ENCODE measurements at places on chromosomes 12 and 14.

DNA sequence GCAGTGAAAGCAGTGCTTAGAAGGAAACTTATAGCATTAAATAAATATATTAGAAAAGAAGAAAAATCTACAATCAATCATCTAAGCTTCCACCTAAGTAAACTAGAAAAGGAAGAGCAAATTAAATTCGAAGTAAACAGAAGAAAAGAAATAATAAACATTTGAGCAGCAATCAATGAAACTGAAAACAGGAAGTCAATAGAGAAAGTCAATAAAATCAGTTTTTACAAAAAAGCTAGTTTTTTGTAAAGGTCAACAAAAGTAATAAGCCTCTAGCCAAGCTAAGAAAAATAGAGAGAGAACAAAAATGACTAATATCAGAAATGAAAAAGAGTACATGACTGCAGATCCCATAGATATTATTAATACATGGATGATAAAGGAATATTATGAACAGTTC lies 34.2 kb upstream of the KTN1 start:
- DNase-seq = no peak

GRCh38 chr12:118297284-118297683 lies 75.4 kb downstream of the TAOK3 start:
- DNase-seq = no peak

- DNase-seq = no peak
Measured at GRCh38 chr12:104591257-104591885, 134.6 kb downstream of the CHST11 start.

GRCh38 chr12:43728117-43728516 lies 30.5 kb downstream of the PUS7L start:
- DNase-seq = no peak

DNA sequence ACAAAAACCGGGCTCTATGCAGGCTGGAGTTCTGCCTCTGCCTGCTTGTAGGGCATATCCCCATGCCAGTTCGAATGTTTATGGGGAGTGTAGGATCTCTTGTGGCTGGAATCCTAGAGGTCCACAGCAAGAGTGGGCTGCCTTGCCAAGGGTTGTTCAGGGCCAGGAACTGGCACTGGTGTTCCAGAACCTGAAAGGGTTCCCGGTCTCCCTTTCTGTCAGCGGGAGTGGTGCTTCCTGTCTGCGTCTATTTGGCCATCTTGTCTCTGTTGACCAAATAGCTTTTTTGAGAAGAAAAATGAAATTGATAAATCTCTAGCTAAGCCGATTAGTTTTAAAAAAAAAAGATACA lies 17.8 kb downstream of the OLR1 start:
- no peak for DNase-seq

- DNase-seq = no peak
Measured at GRCh38 chr12:131851741-131852550, 23.8 kb downstream of the MMP17 start.

DNA sequence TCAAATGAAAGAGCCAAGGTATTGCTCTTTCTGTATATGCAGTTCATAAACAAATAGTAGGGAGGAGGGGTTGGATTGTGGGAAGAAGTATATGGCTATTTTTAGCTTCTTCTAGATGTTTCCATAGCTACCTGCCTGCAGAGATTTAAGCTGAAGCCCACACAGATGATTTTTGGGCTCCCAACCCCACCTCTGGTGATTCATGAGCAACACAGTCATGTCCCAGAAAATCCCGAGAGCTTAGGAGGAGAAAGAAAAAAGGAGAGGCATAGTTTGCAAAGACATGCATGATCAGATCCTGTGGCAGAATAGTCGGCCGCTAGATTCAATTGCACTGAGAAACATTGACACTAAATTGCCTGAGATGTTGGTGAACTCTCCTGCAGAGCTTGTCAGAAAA lies 13.8 kb downstream of the TESPA1 start:
- no peak for DNase-seq

DNA sequence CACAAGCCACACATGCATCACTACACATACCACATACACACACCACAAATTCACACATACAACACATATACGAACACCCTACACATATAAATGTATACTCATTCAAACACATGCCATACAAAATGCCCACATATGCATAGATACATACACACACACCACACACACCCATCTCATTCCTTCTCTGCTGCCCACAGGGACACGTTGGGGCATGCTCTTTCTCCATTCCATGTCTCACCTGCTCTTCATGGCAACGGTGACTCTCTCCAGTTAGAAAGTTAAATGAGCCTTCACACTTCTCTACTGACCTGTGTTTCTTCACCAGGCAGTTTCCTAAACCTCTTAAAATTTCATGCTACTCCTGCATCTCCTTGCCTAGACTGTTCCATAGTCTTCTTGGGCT lies 1194.8 kb downstream of the BCL11B start:
- DNase-seq = no peak

DNA sequence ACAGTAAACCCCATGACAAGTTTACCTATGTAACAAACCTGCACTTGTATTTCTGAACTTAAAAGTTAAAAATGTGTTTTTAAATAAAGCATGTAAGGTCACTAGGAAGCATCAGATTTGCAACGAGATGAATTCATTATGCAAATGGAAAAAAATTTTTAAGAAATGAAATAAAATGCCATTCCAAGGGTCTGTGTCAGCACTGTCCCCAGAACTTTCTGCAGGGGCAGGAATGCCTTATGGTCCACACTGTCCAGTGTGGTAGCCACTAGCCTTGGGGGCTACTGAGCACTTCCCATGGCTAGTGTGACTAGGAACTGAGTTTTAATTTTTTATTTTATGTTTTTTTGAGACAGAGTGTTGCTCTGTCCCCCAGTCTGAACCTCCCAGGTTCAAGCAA lies 49.2 kb downstream of the HSP90AA1 start:
- no peak for DNase-seq

GRCh38 chr14:98195256-98195655 lies 1076.7 kb downstream of the BCL11B start:
- DNase-seq = no peak

DNA sequence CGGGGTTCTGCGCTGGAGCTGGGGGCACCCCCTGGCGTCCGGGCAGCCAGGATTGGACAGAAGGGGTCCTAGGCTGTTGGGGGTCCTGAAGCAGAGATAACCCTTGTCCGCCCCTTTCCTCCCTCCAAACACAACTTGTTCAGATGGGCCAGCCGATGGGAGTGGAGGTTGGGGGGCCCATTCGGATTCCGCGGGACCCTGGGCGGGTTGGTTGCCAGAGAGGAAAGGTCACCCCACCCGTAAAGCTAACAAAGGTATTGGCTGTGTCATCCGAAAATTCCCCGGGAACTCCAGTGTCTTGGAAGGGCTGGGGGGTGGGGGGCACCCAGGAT lies 1.3 kb downstream of the FAM222A start:
- no peak for DNase-seq

DNA sequence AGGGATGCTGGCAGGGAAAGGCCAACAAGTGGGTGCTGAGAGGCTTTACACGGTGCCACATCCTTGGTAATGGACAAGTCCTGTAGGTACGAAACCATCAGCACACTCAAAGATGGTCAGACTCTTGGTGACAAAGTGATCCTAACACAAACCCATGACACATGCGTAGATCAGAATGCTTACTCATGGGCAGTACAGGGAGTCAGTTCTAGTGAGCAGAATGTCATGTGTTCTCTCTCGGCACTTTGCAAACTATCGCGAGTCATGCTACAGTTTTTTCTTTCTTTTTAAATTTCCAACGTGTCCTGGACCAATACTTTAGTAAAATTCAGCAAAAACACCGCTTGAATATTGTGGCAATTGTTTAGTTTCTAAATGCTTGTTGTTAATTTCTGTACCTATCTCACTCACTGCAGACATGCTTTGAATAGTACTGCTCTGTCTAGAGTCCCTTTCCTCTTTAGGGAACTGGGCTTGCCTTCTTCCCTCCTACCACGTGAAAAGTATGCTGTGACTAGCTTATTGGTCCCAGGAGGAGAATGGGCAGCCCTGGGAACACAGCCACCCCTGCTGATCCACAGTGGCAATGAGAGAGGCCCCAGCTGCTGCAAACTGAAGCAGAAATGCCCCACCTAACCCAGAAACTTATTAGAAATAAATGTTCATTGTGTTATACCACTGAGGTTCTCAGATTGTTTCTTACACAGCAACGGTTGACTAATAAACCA lies 62.4 kb downstream of the UBR7 start:
- no peak for DNase-seq

DNA sequence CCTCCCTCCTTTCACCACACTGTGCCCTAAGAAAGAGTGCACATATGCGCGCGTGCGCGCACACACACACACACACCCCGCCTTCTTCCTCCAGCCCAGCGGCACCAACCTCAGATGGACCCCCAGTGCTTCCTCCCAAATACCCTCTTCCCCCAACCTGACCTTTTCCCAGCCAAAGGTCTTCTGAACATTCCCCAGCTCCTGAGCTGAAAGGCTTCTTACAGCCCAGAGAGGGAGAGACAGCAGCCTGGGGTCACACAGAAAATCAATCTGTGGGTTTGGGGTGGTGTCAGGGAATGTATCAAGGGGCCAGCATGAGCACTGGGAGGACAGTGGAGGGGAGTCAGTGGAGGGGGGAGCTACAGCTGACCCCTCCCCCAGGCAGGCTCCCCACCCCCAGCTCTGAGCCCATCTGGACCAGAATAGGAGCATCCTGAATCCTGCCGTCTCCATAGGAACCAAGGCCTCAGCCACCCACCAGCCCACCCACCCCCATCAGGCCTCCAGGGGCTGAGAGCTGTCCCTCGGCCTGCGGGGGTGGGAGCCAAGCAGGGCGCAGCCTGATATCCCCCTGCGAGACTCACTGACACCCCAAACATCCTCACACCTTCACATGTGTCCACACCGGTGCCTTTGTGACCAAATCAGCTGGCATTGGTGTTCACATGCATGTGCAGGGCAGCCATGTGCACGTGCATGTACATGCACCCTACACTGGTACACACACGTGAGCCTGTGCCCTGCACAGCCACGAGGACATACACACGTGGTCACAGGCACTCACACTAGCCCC lies 5.7 kb downstream of the RASAL1 start:
- DNase-seq = no peak

DNA sequence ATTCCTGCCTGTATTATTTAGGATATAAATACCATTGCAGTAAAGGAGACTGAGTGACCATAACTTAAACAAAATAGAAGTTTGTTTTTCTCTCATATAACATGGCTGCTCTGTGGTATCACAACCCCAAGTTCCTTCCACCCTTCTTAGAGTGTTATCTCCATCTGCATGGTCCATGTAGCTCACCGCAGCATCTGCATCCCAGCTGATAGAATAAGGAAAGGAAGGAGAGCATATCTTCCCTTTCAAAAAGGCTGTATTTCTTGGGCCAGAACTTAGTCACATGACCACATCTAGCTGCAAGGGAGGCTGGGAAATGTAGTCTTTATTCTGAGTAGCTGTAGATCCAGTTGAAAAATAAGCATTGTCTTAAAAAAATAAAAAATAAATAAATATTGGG lies 184.8 kb upstream of the NUDT4 start:
- no peak for DNase-seq

- DNase-seq = no peak
Measured at GRCh38 chr12:79255288-79255687, 390.7 kb downstream of the SYT1 start.

Measured in cortex of kidney (tissue), 1 donor.